ENCODE measurements at places on chromosomes 5 and 9.

DNA sequence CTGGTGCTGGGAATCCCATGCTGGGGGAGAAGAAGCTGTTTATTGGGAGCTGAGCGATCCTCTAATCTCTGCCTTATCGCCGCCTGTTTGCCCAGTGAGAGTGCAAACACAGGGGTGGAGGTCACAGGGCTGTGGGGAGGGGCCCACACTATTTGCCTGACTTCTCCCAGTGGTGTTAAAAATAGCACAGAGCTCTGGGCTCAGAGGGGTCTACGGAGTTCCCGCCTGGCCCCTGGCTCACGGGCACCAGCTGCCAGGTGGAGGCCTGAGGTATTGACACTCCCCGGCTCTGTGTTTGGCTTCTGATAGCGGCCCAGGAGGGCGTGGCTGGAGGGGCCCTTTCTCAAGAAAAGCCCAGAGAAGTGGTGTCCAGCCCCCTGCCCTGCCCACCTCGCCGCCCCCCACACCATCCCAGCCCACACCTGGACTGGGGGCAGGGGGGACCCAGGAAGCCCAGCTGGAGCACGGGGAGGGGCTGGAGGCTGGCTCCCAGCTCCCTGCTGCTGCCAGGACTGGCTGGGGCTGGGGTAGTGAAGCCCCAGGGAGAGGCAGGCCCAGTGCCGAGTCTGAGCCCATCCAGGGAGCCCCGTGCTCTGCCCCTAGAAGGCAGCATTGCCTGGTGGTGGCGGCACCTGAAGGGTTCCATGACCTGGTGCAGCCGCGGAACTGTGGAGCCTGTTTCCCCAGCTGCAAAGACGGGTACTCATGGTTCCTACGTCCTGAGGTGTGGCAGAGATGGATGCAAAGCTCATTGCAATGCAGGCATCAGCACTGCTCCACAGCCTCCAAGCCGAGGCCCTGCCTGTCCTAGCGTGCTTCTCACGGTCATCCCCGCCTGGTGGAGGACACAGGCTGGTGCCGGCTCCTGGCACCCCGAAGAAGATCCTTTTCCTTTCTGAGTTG is 35.7 kb upstream of the EGFL7 start:
- no peak for DNase-seq

- no peak for DNase-seq
Measured at GRCh38 chr5:9780501-9780900, 150.3 kb upstream of the TAS2R1 start.

DNA sequence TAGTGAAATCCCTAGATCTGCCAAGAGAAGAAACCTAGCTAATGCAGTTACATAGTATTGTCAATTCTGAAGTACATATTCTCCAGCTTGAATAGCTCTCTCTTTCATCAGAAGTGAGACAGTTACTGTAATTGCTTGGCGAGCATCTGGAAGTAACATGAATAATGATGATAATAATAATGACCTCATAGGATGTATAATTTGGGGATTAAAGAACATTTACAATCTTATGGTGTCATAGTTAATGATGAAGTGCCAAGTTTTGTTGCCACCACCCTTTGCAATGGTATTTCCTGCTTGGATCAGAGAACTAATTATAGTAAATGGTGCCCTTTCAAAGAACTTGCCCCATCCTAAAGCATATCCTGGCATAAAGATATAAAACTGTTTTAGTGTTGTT is 201.4 kb downstream of the ADAMTSL1 start:
- DNase-seq = no peak

GRCh38 chr5:35921930-35922329 is 16.5 kb downstream of the CAPSL start:
- no peak for DNase-seq

- peak; percentile 54 for DNase-seq
Measured at GRCh38 chr9:16030528-16031185, 477.8 kb downstream of the CCDC171 start.

DNA sequence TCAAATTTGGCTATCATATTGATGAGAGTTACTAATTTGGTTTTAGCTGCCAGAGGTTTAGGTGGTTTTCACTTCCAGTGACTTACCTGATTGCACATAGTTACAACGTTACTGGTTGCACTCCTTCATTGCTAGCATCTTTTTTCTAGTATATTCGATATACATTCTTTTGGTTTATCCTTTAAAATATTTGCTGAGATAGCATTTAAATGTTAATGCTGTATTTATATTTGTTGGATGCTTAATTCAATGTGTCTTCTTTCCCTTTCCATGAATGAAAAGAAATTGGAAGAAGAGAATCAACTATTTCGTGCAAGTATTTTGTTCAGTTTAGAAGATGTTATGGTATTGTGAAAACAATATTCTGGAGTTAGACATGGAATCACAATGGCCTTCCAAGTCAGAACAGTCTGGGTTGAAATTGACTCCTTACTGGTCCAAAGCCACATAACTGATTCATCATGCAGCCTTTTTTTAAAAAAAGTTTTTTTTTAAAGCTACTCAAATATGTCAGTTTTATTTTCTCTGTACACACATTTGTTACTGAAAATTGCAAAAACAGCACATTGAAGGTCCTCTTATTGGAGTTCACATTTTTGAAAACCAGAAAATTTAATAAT is 2.2 kb downstream of the SPIN1 start:
- DNase-seq = no peak

GRCh38 chr9:119483153-119483552 is 113.9 kb upstream of the BRINP1 start:
- DNase-seq = no peak

GRCh38 chr5:180296771-180297170 is 4.9 kb upstream of the MAPK9 start:
- no peak for DNase-seq

DNA sequence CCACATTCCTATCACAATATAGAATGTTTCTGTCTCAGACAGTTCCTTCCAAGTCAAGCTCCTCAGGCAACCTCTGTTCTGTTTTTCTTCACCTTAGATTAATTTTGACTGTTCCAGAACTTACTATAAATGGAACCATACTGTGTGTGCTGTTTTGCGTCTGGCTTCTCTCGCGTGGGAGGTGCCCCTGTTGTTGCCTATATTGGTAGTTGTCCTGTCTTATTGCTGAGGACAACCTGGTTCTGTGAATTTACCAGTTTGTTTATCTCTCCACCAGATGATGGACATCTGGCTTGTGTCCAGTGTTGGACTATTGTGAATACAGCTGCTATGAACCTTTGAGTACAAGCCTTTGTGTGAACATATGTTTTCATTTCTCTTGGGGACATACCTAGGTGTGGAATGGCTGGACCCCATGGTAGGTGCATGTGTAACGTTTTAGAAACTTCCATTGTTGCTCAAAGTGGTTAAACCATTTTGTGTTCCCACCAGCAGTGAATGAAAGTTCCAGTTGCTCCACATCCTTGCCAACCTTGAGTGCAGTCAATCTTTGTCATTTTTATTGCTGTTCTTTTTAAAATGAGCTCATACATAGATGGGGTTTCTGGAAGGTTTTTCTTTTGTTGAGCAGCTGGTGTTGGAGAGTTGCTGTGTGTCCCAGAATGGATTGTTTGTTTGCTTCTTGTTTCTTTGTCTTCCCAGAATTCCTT is 18.1 kb downstream of the HMCN2 start:
- DNase-seq = no peak

DNA sequence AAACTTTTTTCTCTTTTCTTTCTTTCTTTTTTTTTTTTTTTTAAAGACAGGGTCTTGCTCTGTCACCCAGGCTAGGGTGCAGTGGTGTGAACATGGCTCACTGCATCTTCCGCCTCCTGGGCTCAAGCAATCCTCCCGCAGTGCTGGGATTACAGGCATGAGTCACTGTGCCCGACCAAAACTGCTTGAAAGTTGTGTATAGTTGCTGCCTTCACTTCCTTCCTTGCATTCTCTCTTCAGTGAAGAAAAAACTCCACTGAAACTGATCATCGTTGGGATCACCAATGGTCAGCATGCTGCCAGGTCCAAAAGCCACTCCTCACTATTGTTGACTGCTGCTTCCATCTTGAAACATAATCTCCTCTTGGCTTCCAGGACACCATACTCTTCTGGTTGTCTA is 66.6 kb upstream of the CTNNA1 start:
- no peak for DNase-seq

GRCh38 chr5:115626445-115626823 is 598 bp upstream of the TMED7 start:
- DNase-seq = no peak

- no peak for DNase-seq
Measured at GRCh38 chr5:17005107-17005828, 69.2 kb upstream of the MYO10 start.

DNA sequence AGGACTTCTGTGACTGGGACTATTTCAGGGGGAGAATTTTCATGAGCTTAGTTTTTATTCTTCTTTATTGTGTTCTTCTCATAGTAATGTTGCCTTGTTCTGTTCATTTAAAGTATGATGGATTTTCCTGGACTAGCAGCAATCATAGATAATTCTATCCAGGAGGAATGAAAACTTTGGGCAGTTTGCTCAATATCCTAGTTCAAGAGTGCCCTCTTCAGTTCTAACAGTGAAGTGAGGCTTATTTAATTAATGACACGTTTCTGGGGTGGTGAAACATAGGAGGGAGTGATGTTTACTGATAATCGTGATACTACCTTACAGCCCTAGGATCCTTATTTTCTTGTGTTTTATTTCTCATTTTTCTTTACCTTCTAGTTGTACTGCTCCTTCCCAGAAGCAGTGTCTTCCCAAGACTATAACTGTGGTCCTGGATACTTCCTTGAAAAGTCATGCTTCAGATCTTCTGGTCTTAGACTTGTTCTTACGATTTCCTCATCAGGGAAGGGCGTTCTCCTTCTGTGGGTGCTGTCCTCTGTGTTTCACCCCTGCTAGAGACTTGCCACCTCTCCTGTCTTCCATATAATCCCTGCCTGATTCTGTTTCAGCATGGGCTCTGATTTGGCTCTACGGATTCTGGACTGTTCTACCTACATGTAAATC is 57.4 kb downstream of the CFAP95 start:
- DNase-seq = no peak

DNA sequence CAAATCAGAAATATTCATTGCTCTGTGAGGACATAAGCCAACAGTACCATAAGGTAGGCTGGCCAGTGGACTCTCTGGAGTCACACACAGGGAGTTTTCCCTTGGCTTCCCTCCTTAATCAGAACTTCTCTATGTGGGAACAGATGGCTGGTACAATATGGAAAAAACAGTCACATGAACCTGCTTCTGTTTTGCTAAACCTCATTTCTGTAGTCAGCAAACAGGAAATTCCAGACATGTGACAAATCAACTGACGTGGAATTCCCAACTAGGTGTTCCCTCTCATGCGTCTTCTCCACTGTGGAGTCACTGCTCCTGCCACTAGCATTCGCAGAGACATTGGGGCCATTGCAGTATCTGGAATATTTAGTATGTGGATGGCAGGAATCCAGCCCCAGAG is 617.6 kb downstream of the KIF4B start:
- DNase-seq = no peak

- DNase-seq = no peak
Measured at GRCh38 chr5:128534726-128535125, 3.3 kb downstream of the FBN2 start.

- no peak for DNase-seq
Measured at GRCh38 chr9:110659891-110660541, 8.6 kb upstream of the MUSK start.

DNA sequence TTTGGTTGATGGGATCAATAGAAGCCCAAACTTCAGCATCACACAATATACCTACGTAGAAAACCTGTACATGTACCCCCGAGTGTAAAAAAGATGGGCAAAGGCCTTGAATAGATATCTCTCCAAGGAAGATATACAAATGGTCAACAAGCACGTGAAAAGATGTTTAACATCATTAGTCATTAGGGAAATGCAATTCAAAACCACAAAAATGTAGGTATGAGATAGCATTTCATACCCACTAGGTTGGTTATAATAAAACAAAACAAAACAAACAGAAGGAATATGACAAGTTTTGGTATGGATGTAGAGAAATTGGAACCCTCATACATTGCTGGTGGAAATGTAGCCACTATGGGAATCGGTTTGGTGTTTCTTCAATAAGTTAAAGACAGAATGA is 33.1 kb upstream of the PPARGC1B start:
- DNase-seq = no peak

GRCh38 chr9:96448546-96449170 is 1.3 kb upstream of the HABP4 start:
- DNase-seq = no peak

DNA sequence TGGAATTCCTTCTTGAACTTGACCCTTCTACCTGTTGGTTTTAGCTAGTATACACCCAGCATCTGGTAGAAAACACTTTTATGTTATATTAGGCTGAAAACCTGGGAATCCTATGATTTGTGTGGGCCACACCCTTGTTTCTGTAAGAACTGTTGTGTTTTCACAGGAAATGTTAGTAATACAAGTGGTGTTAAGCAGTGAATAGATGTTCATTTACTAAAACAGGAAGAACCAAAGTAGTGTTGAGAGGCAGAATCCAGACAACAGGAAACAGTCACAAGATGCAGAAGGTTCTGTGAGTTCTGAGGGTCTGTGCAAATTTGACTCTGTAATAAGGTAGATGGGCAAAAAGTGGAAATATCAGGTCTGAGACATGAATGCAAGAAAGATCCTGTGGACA is 73.0 kb upstream of the RAI14 start:
- no peak for DNase-seq

GRCh38 chr5:170151097-170151831 is 45.6 kb downstream of the FOXI1 start:
- DNase-seq = no peak

DNA sequence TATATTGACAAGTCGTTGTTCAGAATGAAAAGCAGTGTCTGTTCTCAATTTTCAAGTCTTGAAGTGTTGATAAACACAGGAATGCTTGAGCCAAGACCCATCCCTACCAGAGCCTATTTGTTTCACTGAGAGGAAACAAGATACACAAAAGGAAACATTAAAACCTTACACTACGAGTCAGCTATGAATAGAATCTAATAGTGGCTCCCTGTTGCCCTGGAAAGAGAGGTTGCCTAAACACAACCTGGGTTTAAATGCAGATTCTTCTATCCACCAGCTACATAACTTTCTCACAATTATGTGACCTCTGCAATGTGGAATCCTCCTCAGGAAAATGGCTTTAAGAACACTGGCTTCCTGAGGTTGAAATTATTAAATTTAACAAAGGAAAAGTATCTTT is 29.1 kb upstream of the BNC2 start:
- no peak for DNase-seq

DNA sequence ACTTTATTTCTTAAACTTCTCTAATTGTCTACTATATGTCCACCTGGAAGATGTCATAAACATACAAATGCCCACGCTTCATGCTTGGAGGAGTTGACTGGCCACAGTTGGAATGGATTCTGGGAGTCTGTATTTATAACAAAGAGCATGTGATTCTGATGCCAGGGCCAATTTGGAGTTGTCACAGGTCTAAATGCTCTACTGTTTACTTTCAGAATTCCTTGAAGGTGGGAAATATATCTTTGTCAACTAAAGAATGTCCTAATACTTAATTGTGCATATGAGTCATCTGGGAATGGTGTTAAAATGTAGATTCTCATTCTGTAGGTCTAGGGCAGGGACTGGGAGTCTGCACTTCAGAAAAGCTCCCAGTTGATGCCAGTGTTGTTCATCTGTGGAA is 196.1 kb downstream of the ANXA1 start:
- no peak for DNase-seq

Measured in stimulated activated naive CD8-positive, alpha-beta T cell treated with anti-CD3 and anti-CD28 coated beads, Interleukin-15, amount 100 ng/mL, for 72 hours (primary cell).